HL-60 (cell line): ENCODE measurements at places on chromosomes 16 and 17.
A peak's percentile ranks its signal among the peaks of the same experiment; 100 is the strongest.

DNA sequence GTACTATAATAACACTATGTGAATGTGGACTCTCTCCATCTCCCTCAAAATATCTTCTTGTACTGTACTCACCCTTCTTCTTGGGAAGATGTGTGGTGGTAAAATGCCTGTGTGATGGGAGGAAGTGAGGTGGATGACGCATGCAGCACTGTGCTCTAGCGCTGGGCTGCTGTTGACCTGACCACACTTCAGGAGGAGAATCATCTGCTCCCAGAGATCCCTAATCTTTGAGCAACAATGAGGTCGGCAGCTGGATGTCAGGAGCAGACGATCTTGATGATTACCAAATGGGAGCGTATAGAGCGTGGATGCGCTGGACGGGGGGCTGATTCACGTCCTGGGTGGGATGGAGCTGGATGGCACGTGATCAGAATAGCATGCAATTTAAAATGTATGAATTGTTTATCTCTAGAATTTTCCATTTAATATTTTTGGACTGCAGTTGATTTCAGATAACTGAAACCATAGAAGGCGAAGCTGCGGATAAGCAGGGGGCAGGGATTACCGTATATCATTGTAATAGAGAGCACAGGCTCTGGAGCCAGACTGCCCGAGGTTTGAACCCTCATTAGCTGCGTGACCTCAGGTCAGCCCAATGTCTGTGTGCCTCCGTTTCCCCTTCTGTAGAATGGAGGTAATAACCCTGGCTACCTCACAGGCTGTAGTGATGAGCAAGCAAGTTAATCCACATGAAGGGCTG, 23.7 kb upstream of the CYLD start:
- DNase-seq: no peak

- no peak for DNase-seq
Observed at GRCh38 chr16:20867585-20867984, 32.6 kb downstream of the DCUN1D3 start.

GRCh38 chr16:4694642-4695451, 1.5 kb downstream of the NUDT16L1 start:
- no peak for DNase-seq

GRCh38 chr17:27282054-27282551, 11.8 kb upstream of the WSB1 start:
- DNase-seq: peak; percentile 72

DNA sequence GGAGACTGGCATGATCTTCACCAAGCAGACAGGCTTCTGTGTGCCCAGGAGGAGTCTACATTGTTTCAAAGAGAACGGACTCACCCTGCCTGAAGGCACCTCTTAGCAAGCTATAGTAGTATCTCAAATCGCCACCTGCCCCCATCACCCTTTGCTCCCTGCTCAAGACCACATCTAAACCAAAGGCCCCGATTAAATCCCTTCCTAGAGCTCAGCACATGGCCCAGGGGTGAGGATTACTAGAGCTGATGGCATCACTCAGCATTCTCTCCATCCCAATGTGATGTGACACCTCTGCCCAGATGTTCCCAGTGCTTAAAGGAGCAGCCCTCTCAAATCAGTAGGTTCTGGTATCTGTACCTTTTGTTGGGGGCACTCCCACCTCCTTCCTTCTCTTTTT, 8.0 kb upstream of the CDC42EP4 start:
- DNase-seq: no peak

DNA sequence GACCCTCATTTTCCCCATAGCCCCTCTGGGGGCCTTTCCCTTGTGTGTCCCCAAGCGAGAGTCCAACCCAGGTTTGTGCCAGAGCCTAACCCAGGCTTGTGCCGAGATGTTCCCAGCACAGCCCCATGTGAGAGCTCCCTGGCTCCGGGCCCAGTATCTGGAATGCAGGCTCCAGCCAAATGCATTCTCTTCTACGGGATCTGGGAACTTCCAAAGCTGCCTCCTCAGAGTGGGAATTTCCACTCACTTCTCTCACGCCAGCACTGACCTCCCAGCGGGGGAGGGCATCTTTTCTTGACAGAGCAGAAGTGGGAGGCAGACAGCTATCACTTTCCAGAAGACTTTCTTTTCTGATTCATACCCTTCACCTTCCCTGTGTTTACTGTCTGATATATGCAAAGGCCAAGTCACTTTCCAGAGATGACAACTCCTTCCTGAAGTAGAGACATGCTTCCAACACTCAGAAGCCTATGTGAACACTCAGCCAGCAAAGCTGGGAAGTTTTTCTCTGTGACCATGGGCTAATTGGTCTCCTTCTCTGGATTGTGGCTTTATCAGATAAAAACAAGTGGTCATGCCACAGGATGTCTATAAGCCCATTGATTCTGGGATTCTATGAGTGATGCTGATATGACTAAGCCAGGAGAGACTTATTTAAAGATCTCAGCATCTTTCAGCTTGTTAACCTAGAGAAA, 2.5 kb upstream of the CCL2 start:
- no peak for DNase-seq
